Stimulated activated naive CD4-positive, alpha-beta T cell treated with Interleukin-2 at 50 U/mL for 16 hours (primary cell): ENCODE measurements at places on chromosomes 16 and 17.

DNA sequence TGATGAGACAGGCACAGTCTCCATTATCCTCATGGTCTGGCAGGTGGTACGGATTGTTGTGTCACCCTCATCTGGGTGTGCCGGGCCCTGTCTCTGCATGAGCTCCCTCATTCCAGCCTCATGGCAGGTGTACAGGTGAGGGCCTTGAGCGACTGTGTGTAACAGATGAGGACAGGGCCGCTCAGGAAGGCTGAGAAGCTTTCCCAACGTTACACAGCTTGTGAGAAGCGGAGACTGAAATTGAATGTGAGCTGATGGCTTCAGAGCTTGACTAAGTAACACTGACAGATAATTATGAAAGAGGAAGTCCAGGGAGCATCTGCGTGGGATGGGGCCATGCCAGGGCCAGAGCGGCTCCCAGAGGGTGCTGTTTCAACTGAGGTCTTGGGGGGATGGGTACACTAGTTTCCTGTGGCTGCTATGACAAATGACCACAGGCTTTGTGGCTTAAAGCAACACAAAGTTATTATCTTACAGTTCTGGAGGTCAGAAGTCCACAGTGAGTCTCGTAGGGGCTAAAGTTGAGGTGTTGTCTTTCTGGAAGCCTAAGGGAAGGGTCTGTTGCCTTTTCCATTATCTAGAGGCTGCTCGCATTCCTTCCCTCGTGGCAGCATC is 36.7 kb downstream of the CMIP start:
- DNase-seq = no peak

- DNase-seq = no peak
These were observed 521 bp upstream of the G6PC3 start for GRCh38 chr17:44069974-44070454.

- no peak for DNase-seq
These were observed 36.3 kb downstream of the CMTM3 start for GRCh38 chr16:66640724-66641314.

- no peak for DNase-seq
These were observed 13.9 kb upstream of the CSNK2A2 start for GRCh38 chr16:58211846-58212245.

DNA sequence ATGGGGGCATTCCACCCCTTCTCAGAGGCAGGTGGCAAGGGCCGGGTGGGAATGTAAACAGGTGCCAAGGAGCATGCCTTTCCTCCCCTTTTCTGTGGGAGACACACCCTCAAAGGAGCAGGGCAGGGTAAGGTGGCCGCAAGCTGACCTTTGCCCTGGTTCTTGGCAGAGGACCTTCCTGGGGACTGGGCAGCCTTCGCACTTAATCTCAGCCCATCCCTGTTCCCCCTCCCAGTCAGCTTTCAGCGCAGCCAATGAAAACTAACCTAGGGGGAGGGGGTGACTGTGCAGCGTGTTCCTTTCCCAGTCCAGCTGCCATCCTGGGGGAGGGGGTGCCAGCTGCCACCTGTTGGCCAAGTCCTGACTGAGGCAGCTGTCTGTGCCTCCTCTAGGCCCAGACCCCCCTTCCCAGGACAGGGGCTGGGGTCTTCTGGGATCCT is 2.8 kb downstream of the TRAF4 start:
- no peak for DNase-seq
